ENCODE measurements at places on chromosomes 2 and 18. TPM values are rescaled to one million over a fixed set of nuclear protein-coding genes. Genes with fewer than 3 reads are reported as not detected.

The XPO1 gene
- 199 TPM for total RNA-seq

The PRSS56 gene
- total RNA-seq, result not detected

The SKOR2 gene
- total RNA-seq, result not detected

The SEC11C gene
- 26.0 TPM for total RNA-seq

The AGAP1 gene
- 4.9 TPM for total RNA-seq

The LRRC30 gene
- total RNA-seq, result not detected

The GALR1 gene
- not detected for total RNA-seq

The IL36A gene
- total RNA-seq, result not detected

The SLC9A2 gene
- not detected for total RNA-seq

The SLC9A4 gene
- total RNA-seq, result not detected

The GAD1 gene
- total RNA-seq, result 0.97 TPM

The GALNT3 gene
- 0.32 TPM for total RNA-seq

The PRKD3 gene
- total RNA-seq, result 60.0 TPM

The SPATA3 gene
- not detected for total RNA-seq

The TRIM43 gene
- total RNA-seq, result not detected

The CNGA3 gene
- total RNA-seq, result not detected

The IL1B gene
- 0.61 TPM for total RNA-seq

The LYPD6 gene
- total RNA-seq, result 7.4 TPM

The CABLES1 gene
- total RNA-seq, result 14.6 TPM

The ATOH8 gene
- 5.8 TPM for total RNA-seq

The MTX2 gene
- 38.3 TPM for total RNA-seq

The CELF4 gene
- not detected for total RNA-seq

The PROM2 gene
- 0.65 TPM for total RNA-seq

The CNTNAP5 gene
- not detected for total RNA-seq

The HAAO gene
- total RNA-seq, result not detected

The AKAIN1 gene
- not detected for total RNA-seq

The ALPI gene
- total RNA-seq, result not detected

The RAPGEF4 gene
- 15.0 TPM for total RNA-seq

The R3HDM1 gene
- total RNA-seq, result 5.8 TPM

The RPL31 gene
- 1,869 TPM for total RNA-seq

All from epithelial cell of umbilical artery (primary cell).